ENCODE measurements at places on chromosomes 3 and 15.
A peak's percentile ranks its signal among the peaks of the same experiment; 100 is the strongest.

DNA sequence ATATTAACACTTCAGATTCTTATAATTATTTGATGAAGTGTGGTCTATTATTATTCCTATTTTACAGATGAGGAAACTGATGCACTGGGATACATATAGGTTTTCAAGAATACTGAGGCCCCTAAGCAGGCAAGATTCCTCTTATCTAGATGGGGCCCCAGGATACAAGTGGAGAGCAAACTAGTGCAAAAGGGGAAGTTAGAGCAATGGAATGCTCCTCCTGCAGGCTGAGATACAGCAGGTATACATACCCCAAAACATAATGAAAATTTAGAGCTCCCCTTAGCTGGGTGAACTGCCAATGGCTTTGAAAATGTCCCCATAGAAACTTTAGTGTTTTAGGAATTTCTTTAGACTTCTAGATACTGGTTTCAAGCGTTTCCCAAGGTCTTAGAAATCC, 247.1 kb downstream of the CHST2 start:
- no peak for DNase-seq

GRCh38 chr3:14775011-14775410, 43.8 kb upstream of the FGD5 start:
- no peak for DNase-seq

GRCh38 chr3:79011821-79012529, 755.8 kb downstream of the ROBO1 start:
- no peak for DNase-seq

DNA sequence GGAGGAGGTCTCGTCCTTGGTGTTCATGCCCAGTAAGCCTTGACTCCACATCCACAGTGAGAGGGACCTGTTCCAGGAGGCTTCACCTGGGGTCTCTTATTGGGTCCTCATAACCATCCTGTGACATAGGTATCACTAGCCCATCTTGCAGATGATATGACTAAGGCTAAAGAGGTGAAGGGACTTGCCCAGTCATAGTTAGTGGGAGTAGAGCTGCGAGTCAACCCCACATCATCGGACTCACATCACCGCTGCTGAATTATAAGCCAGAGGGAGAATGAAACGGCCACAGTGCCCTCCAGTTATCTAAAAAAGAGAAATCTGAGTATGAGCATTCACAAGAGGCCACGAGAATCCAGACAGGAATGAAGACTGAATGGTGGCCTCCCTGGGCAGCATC, 66.0 kb downstream of the MESD start:
- no peak for DNase-seq

DNA sequence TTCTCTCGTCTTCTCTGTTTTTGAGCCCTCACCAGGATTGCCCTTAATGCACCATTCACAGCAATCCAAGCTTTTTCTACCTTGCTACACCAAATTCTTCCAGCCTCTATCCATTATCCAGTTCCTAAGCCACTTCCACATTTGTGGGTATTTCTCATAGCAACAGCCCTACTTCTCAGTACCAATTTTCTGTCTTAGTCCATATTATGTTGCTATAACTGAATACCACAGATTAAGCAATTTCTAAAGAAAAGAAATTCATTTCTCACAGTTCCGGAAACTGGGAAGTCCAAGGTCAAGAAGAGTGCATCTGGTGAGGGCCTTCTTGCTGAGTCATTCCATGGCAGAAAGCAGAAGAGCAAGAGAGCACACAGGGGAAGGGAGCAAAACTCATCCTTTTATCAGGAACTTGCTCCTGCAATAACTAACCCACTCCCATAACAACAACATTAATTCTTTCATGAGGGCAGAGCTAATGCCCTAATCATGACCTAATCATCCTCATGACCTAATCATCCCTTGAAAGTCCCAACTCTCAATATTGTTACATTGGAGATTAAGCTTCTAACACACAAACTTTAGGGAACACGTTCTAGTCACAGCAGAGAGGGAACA, 9.7 kb upstream of the EIF1B start:
- DNase-seq = peak; percentile 65

GRCh38 chr15:69018951-69019350, 4.5 kb downstream of the NOX5 start:
- no peak for DNase-seq

DNA sequence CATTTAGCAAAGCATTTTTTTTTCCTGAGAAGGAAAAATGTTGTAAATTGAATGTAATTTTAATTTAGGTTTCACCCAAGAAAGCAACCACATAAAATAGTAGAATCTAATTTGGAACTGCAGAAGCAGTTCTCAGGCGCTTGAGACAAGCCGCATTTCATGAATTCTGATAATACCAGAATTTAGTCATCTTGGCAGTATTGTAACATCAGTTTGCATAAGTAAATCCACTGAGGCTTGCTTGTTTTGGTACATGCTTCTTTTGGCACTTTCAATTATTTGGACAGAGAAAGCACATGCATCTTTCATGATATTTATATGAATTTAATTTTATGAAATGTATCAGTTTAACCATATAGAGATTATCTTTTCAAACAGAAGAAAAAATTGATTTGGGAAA, 389.7 kb upstream of the ROBO1 start:
- DNase-seq = no peak

DNA sequence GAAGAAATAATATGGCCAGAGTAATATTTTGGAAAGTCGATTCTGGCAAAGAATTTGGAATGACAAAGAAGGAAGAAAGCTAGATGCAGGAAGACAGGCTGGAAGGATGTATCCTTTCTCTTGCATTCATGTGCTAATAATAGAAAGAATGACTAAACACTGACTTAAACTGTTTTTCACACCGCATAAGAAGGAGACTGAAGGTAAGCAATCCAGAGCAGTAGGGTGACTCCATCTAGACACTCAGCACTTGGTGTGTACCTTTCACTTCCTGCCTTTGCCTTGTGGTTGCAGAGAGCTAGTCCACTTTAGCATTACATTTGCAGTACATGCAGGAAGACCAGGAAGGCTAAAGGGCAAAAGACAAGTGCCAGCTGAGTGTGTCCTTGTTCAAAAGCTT, 234.6 kb downstream of the RBMS3 start:
- no peak for DNase-seq
